ENCODE measurements at places on chromosomes 4 and X.

DNA sequence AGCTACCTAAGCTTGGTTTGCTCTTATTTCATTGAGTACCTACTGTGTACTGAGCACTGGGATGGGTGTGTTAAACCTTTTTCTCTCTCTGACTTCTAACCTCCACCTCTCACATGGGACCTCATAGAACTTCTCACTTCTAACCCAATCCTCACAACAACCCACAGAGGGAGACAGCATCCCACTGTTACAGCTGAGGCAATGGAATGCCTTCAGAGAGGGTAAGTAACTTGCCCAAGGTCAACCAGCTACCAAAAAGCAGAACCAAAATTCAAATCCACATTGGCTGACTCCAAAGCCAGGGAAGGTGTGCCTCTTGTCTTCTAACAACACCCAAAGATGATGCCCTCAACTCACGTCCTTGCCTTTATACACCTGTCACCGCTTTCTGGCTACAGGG, 5.4 kb downstream of the SEL1L3 start:
- peak; percentile 53 for DNase-seq

GRCh38 chr4:95181243-95181995, 367.4 kb downstream of the UNC5C start:
- DNase-seq = peak; percentile 93

GRCh38 chr4:111214371-111214770, 591.5 kb upstream of the PITX2 start:
- DNase-seq = no peak

DNA sequence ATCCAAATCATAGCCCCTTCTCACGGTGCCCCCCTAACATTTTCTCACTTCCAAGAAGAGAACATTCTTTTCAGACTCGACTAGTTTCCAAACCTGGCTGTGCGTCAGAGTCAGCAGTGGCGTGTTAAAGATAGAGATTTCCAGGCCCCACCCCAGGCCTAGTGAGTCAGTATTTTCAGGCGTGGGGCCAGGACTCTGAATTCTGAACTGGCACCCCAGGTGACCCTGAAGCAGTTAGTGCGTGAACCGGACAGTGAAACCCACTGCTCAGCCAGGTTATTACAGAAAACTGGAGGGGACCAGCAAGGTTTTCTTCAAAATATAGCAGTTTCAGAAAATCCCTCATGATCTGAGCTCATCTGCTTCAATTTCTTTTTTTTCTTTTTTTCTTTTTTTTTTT, 35.0 kb upstream of the BCOR start:
- DNase-seq = no peak

DNA sequence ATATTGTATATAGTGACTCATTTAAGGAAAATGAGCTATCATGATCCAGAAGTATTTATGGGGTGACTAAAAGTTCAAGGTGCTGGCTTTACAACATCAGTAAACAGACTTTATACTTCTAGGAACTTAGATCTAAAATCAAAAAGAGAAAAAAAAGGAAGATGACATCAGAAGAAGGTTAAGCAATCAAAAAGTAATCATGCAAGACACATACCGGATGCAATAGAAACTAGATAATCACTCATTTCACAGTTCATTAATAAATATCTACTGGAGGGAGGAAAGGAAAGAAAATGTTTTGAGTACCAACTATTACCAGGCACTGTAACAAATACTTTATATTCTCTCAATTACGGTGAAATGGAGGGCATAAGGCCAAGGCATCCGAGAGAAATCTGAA, 276.4 kb downstream of the SPRY1 start:
- no peak for DNase-seq

DNA sequence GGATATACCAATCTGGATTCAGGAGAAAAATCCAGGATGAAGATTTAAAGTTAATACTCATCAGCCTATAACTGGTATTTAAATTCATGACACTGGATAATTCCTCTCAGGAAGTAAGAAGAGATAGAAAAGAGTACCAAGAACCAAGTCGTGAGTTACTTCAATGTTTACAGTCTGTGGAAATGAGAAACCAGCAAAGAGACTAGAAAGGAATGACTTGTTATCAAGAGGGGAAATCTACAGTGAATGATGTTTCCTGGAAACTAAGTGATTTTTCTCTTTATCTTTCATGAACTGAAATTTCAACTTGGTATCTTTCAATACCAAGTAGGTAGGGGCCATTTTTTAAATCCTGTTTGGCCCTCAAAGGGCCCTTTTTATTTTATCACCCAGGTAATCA, 217.9 kb upstream of the AFF2 start:
- DNase-seq = peak; percentile 27

DNA sequence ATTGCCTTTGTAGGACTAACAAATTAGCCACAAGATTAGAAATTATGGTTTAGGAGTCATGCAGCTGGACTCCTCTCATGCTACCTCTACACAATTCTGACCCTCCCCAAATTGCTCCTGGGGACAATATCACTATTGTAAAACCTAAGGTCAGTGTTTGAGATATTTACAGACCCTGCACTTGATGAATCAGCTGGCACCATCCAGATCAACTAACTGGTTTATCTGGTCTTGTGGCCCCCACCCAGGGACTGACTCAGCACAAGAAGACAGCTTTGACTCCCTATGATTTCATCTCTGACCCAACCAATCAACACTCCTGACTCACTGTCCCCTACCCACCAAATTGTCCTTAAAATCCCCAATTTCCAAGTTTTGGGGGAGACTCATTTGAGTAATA, 192.4 kb downstream of the STPG2 start:
- DNase-seq = no peak

- DNase-seq = no peak
Measured at GRCh38 chrX:31461266-31461665, 389.4 kb upstream of the FTHL17 start.

DNA sequence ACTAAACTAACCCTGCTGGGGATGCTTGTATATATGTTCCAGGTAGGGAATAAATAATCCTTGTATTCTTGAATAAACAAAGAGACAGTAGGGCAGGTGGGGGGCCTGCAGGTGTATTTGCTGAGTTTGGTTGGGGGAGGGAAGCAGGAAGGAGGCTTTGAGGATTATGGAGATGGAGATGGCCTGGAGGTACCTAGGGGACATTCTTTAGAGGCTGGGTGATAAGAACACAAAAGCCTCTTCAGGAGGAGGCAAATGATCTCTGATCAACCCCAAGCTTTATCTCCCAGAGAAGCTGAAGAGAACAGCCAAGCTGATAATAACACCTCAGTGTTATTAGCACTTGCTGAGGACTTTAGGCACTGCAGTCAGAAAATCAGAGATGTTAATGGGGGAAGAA, 187.7 kb downstream of the MGST2 start:
- DNase-seq = peak; percentile 96

DNA sequence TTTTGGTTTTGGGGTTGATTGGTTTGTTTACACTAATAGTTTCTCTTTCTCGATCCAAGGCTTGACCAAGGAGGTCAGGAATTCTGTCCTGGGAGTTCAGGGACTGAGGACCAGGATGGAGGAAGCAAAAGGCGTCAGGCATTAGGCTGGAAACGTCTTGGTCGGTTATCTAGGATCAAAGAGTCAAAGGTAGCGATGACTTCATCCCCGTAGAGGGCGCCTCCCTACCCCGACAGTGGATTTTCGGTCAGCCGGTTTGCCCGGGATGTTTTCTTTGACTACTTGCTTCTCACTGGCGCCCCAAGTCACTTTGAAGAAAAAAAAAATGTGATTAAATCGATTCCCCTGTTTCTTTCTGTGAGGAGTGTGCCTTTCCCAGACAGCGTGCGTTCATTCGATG, 980 bp upstream of the FHDC1 start:
- DNase-seq = peak; percentile 92

GRCh38 chr4:124132161-124132560, 580.4 kb downstream of the ANKRD50 start:
- DNase-seq = no peak

DNA sequence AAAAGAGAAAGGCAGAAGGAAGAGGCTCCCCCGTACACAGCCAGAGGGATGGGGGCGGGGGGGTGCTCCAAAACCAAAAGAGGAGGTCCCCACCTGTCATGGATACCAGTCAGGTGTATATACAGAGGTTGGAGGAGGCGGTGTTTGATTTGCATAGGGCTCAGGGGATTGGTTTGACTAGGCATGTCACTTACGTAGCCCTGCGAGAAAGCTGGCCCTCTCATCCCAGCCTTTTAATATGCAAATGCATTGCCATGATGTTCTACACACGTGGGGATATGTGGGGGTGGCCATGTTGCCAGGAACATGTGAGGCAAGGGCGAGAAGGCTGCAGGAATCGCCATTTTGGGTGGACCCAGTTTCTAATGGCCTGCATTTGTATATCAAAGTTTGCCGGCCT, 38.6 kb downstream of the TMEM150C start:
- peak; percentile 14 for DNase-seq

GRCh38 chr4:150342945-150343344, 239.0 kb upstream of the MAB21L2 start:
- DNase-seq = no peak

DNA sequence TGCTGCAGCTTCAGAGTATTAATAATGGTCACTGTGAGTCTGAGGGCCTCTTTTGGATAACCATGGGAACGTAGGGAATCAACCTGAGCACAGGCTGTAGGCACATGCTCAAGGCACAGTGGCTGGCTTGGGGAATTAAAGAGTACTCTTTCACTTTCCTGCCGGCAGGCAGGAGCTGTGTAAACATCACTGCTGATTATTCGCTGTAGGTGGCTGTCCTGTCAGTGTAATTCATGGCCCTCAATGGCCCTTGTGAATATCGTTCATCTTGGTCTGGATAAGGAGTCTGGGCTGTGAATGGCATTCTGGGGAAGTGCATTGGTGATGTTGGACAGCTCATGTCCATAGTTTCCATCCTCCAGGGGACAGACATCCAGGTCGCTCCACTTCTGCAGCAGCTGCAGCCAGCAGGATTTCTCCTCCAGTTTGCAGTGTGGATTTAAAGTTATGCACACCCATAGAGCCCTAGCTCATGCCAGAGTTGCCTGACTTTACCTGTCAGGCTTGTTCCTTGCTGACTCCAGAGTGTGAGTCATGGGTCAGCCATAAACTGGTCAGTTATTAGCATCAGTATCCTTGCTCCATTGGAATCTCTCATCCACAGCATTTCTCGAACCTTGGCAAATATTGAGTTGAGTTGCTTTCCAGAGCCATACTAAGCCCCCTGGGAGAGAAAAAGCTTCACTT, 43.0 kb downstream of the C4orf33 start:
- peak; percentile 1 for DNase-seq

- peak; percentile 61 for DNase-seq
Measured at GRCh38 chr4:83250687-83251446, 33.7 kb downstream of the COQ2 start.

DNA sequence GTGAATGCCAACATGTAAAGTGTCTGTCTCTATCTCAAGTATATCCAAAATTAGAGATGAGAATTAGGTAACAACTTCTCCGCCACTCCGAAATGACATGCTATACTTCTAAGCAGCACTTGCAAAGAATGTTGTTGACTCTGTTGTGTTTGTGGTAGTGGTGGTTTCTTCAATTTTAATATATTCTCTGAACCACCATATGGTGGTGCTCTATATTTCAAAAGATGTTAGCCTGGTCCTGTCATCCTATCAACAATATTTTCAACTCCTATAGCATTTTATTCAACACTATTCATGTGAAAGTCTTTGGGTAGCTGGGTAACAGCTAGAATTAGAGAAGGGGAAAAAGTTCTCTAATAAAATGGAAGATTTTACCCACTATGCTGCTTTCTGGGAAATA, 1622.8 kb upstream of the IGFBP7 start:
- DNase-seq = peak; percentile 19

GRCh38 chrX:120287513-120288112, 23.6 kb downstream of the TMEM255A start:
- DNase-seq = no peak

GRCh38 chr4:87219632-87220093, 755 bp downstream of the KLHL8 start:
- peak; percentile 37 for DNase-seq

- peak; percentile 16 for DNase-seq
Measured at GRCh38 chr4:54719378-54719777, 61.6 kb downstream of the KIT start.

- DNase-seq = no peak
Measured at GRCh38 chrX:78330540-78330939, 3.1 kb upstream of the CYSLTR1 start.

GRCh38 chr4:98338761-98339438, 77.7 kb downstream of the RAP1GDS1 start:
- no peak for DNase-seq

DNA sequence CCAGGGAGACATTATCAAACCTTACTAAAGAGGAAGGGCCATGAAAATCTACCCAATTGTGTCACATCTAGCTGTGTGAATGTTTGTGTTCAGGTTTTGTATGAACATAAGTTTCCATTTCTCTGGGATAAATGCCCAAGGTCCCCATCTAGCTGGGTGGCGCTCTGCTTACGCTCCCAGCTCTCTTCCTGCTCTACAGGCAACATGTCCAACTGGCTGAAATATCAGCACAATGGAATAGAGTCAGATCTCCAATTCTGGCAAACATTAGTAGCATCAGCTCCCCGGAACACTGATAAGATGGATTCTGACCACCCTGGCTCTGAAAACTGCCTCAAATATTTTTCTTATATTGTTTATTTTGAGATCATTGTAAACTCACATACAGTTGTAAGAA, 74.8 kb downstream of the IRF2 start:
- no peak for DNase-seq

DNA sequence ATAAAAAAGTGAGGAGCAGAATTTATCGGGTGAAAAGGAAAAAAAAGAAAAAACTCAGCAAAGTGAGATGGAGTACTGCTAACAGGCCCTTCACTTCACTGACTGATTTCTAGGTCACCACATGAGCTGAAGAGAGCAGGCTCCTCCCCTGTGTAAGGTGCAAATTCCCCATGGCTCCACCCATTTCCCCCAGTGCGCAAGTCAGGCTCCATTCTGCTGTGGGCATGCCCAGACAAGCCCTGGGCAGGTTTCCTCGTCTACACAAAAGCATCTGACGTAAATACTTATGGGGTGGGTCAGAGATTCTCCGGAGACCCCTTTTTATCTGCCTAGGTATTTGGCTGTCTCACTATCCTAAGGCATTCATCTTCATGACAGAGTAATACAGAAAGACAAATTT, 157.9 kb downstream of the MAGEB5 start:
- no peak for DNase-seq

DNA sequence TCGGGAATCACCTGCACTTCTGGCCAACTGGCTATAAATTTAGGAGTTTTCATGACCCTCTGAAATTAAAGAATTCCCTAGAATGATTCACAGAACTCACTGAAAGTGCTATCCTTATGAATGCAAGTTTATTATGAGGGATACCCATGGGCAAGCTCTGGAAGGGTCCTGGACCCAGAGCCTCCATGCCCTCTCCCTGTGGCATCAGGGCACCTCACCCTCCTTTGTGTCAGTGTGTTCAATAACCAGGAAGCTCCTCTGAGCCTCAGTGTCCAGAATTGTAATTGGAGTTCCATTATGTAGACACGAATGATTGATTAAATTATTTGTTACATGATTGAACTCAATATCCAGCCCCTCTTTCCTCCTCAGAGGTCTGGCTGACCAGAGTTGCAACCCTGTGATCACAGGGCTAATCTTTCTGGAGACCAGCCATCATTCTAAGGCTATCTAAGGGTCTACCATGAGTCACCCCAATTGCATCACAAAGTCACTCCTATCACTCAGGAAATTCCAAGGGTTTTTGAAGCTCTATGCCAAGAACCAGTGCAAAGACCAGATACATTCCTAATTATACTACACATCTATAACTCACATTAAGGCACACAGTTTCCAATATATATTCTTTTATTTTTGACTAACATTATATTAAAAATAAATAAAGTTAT, 8.9 kb downstream of the ANXA3 start:
- DNase-seq = peak; percentile 85

GRCh38 chr4:176137631-176138030, 57.8 kb downstream of the SPATA4 start:
- peak; percentile 10 for DNase-seq

- DNase-seq = peak; percentile 51
Measured at GRCh38 chr4:175435381-175435783, 376.7 kb downstream of the GPM6A start.

- no peak for DNase-seq
Measured at GRCh38 chrX:29136904-29137303, 549.7 kb downstream of the IL1RAPL1 start.

All from mesendoderm (in vitro differentiated cells).